ENCODE measurements at places on chromosomes 3 and 15.

GRCh38 chr3:105402287-105402801, 35.6 kb downstream of the ALCAM start:
- no peak for DNase-seq

- DNase-seq, result no peak
Measured at GRCh38 chr3:140007081-140007480, 72.1 kb downstream of the CLSTN2 start.

- DNase-seq, result no peak
Measured at GRCh38 chr3:6679510-6679909, 181.4 kb upstream of the GRM7 start.

- no peak for DNase-seq
Measured at GRCh38 chr3:125403789-125404188, 28.7 kb upstream of the ZNF148 start.

DNA sequence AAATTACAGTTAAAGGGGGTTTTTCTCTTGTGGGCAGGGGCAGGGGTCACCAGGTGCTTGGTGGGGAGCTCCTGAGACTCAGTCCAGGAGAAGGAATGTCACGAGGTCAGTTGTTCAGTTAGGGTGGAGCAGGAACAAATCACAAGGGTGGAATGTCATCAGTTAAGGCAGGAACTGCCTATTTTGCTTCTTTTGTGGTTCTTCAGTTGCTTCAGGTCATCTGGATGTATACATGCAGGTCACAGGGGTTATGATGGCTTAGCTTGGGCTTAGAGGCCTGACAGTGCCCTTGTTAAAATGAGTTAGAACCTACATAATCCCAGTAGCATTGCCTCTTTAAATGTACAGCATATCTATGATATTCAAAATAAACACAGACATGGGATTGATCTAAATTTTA, 120.2 kb upstream of the CHD2 start:
- DNase-seq, result no peak

DNA sequence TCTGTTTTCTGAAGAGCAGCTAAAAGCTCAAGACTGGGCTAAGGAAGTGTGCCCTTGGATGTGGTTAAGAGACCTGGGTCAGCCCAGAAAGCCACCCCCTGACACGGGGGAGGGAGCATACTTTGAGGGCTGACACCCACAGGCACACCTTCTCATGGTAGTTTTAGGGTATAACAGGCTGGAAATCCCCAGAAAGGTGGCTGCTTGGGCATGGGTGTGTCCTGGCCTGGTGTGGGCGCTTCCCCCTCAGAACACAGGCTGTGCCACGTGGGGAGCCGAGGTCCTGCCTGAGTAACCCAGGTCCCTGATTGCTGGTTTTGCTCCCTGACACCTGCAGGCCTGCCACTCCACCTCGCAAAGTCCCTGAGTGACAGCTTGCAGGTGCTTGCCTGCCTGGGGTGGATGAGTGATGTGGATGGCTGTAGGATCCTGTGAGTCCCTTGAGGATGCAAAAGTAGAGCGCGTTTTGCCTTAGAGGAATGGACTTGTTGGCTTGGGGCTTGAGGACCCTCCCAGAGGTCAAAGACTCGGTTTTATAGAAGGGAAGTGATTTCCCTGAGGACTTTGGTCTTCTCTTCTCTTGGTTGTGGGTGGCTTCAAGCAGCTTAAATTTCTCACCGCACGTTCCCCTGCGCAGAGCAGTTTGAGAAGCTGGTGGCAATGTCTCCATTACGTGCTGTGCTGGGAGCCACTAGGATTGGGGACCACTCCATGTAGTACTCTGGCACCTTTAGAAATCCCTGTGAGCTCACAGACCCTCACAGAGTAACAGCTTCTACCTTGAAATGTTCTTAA, 94.4 kb downstream of the DNASE1L3 start:
- DNase-seq, result peak; percentile 40

DNA sequence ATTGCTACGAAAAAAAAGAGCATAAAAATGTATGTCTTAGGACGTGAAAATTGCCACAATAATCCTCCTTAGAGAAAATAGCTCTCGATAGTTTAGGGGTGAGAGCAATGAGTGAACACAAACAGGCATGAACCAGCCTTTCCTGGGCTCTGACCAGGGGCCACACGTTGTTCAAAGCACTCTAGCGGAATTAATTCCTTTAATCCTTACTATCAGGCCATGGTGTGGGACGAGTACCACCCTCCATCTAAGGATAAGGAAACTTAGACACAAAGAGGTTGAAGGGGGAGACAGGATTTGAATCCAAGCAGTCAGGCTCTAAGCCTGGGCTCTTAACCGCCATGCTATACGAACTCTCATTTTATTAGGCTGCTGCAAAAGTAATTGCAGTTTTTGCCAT, 81.9 kb upstream of the CACNA2D3 start:
- no peak for DNase-seq
